Activated CD4-positive, alpha-beta memory T cell treated with anti-CD3 and anti-CD28 coated beads, Interleukin-2, amount 10 ng/mL, durations not matched to agents 7 days and 5 days (primary cell): ENCODE measurements at places on chromosomes 1 and 21.

- H3K4me1 ChIP-seq = peaks cover 35% of the 10 kb centered on the region
- no peaks in the 10 kb centered on the region for H3K27me3 ChIP-seq
- peak overlapping the region; percentile 32 for H3K27ac ChIP-seq
- H3K4me3 ChIP-seq = no peak overlapping the region
- no peak for DNase-seq
These were observed 91.1 kb downstream of the NIBAN1 start for GRCh38 chr1:184882957-184883815.

- no peaks in the 10 kb centered on the region for H3K36me3 ChIP-seq
- H3K27me3 ChIP-seq = peaks cover 2% of the 10 kb centered on the region
- no peak overlapping the region for H3K27ac ChIP-seq
These were observed 22.5 kb upstream of the KHDRBS1 start for GRCh38 chr1:31991182-31991581.

DNA sequence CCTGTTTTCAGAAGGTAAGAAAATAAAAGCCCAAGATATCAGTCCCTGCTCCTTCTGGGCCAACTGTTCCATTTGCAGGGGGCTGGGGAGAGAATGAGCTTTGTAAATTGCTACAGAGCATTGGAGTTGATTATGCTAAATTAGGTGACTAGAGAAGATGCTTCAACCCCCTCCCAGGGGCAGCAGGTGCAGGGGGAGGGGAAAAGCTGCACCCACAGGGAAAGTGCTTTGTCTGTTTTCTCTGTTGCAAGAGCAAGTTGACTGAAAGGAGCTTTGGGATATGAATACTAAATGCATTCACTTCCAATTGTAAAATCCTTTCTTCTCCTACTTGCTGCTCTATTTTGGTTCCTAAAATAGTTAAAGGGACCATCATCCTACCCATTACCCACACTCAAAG, 16.5 kb upstream of the PIGM start:
- no peak overlapping the region for H3K27ac ChIP-seq
- peaks cover 12% of the 10 kb centered on the region for H3K4me1 ChIP-seq
- no peak overlapping the region for H3K4me3 ChIP-seq
- H3K36me3 ChIP-seq = no peaks in the 10 kb centered on the region
- DNase-seq = no peak

GRCh38 chr1:231369282-231369681, 31.2 kb downstream of the SPRTN start:
- H3K4me1 ChIP-seq = no peaks in the 10 kb centered on the region
- no peaks in the 10 kb centered on the region for H3K27me3 ChIP-seq
- DNase-seq = no peak
- H3K27ac ChIP-seq = no peak overlapping the region
- H3K4me3 ChIP-seq = no peak overlapping the region
- H3K36me3 ChIP-seq = peaks cover 38% of the 10 kb centered on the region
